ENCODE measurements at places on chromosomes 1 and 21. TPM values are rescaled to one million over a fixed set of nuclear protein-coding genes. Genes with fewer than 3 reads are reported as not detected.

DPT gene
- total RNA-seq: 725 TPM

VSIG8 gene
- total RNA-seq: not detected

MX1 gene
- total RNA-seq: 24.6 TPM

KMO gene
- total RNA-seq: 2.9 TPM

FAM72C gene
- not detected for total RNA-seq

LPAR3 gene
- total RNA-seq: not detected

CYP2J2 gene
- total RNA-seq: 0.33 TPM

NEXN gene
- 21.7 TPM for total RNA-seq

SLC19A2 gene
- total RNA-seq: 26.2 TPM

TMEM234 gene
- total RNA-seq: 7.0 TPM

TMEM200B gene
- 35.0 TPM for total RNA-seq

GATAD2B gene
- 17.4 TPM for total RNA-seq

HCRTR1 gene
- total RNA-seq: 1.7 TPM

DYRK3 gene
- 9.2 TPM for total RNA-seq

LMOD1 gene
- 168 TPM for total RNA-seq

GUCA2A gene
- not detected for total RNA-seq

OR2C3 gene
- total RNA-seq: not detected

IL24 gene
- not detected for total RNA-seq

CLCA1 gene
- total RNA-seq: 0.57 TPM

All from subcutaneous adipose tissue (tissue), 4 donors.